ENCODE measurements at places on chromosomes 1 and 21. TPM values are rescaled to one million over a fixed set of nuclear protein-coding genes. Genes with fewer than 3 reads are reported as not detected.

GRCh38 chr1:172940174-172940855 is 110.4 kb downstream of the TNFSF18 start:
- DNase-seq: peak; percentile 77

The HES3 gene
- not detected for total RNA-seq

GRCh38 chr1:83697220-83697619 is 301.7 kb downstream of the TTLL7 start:
- DNase-seq: no peak

DNA sequence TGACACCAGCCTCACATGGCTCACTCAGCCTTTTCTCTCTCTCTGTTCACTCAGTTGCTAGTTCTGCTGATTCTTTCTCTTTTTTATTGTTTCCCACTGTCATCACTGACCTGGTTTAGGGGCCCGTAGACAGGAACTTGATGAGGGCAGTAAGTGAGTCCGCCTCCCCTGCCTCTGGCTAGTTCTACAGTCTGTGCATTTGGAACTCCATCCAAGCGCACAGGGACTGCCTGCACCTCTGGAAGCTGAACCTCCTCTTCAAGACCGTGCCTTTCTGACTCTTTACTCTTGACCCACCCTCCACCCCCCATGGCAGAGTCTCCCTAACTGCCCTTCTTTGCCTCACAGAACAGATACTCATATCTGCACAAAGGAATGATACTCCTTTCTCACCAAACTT is 4.2 kb downstream of the TENT5C start:
- DNase-seq: no peak

The GJA9 gene
- total RNA-seq: not detected

GRCh38 chr1:167695756-167696561 is 25.8 kb upstream of the MPZL1 start:
- DNase-seq: no peak

- no peak for DNase-seq
These were observed 59.9 kb upstream of the SOD1 start for GRCh38 chr21:31599563-31599962.

The CDC20 gene
- total RNA-seq: 274 TPM

The KCNK2 gene
- 9.9 TPM for total RNA-seq

The GJA8 gene
- total RNA-seq: not detected

DNA sequence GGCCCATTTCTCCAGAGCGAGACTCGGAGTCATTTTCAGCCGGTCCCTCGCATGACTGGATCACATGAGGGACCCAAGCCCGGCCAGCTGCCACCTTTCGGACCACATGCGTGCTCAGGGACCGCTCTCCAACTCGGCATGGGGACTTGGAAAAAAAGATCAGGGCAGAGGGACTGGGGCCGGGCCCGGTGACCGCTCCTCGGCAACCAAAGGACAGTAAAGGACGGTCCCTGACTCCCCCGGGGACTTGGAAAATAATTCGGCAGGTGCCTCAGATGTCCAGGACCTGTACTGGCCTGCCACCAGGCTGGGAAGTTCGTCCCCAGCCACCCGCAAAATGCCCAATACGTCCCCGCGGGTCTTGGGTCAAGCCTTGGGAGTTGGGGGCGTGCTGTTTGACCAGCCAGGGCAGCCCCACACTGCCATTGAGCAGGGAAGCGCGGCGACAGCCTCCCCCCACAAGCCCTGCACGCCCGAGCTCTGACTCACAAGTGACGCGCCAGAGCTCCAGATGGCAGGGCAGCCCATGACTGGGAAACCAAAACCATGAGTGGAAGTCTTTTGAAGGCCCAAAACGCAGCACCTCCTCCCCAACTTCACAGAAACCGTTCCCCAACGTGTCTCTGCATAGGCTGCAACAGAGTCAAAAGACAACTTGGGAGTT is 134.5 kb downstream of the LIPI start:
- no peak for DNase-seq

The CFAP141 gene
- total RNA-seq: not detected

GRCh38 chr21:26388731-26389231 is 184.3 kb downstream of the CYYR1 start:
- DNase-seq: peak; percentile 72

DNA sequence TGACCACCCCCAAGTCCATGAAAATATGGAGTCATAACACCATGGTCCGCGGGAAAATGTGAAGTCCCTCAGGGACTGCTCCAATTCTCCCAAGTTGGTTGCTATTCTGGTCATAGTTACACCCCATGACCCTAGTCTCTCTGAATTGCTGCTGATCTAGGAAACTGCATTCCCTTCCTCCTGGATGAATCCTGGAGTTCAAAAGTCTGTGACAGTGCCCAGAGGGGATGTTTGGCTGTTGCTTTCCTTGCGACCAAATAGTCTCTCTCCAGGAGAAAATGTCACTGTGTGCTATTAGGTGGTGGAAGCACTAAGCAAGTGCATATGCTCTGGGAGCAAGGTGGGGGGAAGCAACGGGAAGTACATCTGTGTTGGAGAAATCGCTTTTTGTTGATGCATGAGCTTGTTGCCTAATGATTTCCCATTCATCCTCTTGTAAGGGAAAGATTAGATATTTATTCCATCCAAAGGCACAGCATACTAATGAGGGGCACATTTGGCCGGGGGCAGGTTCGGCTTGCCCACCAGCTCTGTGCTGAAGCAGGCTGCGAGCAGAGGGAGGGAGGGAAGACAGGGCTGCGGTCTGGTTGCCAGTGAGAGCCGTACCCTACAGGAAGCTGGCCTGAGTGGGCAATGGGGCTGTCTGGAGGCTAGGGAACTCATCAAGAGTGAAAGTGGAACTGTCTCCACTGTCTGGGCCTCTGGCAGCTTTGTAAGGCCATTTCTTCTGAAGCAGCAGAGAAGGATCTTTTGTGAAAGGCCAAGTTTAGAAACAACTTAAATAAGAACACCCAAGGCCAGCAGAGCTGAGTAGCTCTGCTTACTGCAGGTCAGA is 27.2 kb downstream of the SYT6 start:
- DNase-seq: peak; percentile 45

DNA sequence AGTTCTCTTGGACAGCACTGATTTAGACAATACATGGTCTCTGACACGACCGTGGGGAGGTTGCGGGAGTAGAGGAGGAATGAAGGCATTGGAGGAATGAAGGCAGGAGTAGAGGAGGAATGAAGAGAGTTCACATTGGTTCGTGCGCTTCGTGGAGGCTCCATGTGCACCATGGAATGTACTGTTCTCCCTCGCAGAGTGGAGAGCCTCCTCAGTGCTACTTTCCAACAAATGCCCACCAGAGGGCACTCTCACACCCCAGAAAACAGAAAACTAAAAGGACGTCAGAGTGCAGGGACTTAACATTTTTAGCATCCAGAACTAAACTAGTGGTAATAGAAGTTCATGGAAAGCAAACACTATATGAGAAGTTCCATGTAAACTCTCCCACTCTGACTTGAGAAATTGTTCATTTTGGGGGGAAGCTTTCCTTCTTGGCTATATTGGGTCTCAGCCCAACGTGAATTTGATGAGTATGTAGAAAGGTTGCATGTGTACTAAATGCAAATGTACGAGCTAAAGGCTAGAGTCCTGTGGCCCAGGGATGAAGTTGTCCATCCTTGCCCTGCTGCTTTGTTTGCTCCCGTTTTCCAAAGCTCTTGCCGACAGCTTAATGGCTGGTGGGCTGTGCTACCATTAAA is 211.6 kb downstream of the LMX1A start:
- DNase-seq: peak; percentile 50

The FMO4 gene
- total RNA-seq: 10.2 TPM

DNA sequence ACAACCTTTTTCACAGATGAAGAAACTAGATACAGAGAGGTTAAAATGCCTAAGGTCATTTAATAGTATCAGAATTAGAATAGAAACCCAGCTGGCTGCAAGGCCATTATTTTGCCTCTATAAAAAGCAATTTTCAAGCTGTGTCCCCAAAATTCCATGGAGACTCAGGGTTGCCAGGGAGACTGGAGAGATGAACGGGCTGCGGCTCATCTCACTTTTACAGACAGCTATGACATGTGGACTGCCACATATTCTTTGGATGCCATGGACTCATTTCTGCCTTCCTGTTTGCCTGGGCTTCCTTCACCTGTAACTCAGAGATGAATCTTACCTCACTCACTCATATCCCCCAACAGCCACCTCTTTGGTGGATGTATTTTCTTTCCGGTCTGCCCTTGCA is 17.0 kb downstream of the TOR1AIP2 start:
- no peak for DNase-seq

GRCh38 chr1:35599411-35599810 is 26.3 kb downstream of the TFAP2E start:
- DNase-seq: no peak

DNA sequence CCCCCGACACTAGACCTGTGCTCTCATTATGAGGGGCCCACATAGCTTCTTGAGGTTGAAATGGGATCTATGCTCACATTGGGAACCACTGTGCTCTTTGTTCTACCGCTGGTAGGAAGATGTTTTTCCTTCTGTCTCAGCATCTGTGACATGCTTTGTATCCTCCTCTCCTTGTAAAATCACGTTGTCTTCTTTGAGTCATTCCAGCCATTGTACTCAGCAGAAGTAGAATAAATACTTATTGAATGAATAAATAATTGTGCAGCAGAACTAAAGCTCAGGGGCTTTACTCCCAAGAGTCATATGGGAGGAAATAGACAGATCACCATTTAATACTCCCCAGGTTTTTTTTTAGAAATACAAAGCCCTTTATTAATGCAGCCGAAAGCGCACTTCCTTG is 66.3 kb upstream of the EDEM3 start:
- DNase-seq: no peak

DNA sequence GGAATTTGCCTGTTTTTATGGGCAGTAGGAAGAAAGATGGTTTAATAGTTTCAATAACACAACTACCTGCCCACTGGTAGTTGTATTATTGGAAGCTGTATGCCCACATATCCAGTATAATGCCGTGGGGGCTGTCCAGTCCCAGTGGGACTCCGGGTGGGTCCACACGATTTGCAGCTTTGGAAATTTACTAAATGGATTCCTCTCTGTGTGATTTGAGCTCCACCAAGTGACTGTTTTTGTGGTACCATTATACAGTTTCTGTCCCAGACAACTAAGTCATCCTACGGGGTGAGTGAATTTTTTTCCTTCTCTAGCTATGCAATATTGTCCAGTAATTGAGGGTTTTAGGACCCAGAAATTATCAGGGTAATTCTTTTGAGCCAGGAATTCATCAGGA is 86.8 kb downstream of the PLA2G4A start:
- peak; percentile 28 for DNase-seq
